ENCODE measurements at places on chromosomes 11 and 22. TPM values are rescaled to one million over a fixed set of nuclear protein-coding genes. Genes with fewer than 3 reads are reported as not detected.

NELL1 gene
- total RNA-seq, result not detected

DNA sequence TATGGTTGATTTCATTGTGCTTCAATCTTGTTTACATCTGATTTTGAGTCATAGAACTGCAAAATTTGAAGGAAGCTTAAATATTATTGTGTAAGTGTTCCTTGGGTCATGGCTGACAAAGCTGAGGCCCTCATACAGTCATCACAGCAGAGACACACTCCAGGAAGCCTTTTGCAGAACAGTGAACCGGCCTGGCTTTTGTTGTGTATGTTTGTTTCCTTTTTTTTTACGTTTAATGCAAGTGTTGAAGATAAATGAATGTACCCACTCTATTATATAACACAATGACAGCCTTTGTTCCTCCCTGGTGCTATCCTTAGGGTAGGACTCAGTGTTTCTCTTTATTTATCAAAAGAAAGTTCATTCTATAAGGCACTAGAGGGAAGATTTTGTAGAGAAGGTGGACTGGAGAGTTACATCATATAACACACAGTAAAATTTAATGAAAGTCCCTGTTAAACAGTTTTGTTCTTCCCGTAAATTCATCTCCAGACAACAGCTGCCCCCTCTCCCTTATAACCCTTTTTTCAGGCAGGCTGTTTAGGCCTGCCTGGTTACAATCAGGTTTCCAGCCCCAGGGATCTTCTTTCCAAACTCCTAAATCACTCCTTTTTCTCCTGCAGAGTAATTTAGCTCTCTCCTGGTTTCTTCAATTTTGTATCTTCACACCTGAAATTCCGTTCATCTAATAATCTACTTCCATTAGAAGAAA is 34.3 kb upstream of the CSTF3 start:
- no peak for DNase-seq

C22orf31 gene
- total RNA-seq, result not detected

- no peak for DNase-seq
These were observed 32.2 kb upstream of the EHF start for GRCh38 chr11:34588701-34589100.

SORL1 gene
- 1.5 TPM for total RNA-seq

GRCh38 chr11:34218067-34218466 is 112.6 kb downstream of the NAT10 start:
- DNase-seq, result no peak

- no peak for DNase-seq
These were observed 9.3 kb upstream of the MSANTD4 start for GRCh38 chr11:106031202-106031810.

DNA sequence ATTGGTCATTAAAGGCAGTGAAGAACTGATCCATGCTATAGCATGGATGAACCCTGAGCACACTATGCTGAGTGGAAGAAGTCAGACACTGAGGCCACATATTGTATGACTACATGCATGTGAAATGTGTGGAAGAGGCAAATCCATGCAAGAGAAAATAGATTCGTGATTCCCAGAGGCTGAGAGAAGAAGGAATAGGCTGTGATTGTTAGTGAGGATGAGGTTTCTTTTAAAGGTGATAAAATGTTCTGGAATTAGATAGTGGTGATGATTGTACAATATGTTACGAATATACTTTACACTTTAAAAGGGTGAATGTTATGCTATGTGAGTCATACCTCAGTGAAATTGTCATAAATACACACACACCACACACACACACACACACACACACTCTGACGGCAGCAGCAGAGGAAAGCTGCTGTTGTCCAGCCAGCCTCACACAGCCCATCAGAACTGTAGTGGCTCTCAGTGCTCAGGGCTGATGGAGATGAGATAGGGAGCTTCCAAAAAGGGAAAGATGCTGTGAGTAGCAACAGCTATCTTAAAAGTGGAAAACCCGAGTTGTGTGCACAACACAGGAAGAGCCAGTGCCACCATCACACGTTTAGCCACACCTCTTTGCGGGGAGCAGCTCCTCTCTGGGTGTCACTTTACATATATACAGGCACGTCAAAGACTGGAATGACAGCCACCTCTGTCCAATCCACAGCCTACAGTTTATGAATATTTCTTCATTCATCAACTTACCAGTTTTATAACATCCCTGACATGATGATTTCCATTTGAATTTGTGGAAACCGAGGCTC is 153.0 kb downstream of the SPATA19 start:
- peak; percentile 25 for DNase-seq

CATSPER1 gene
- total RNA-seq, result 1.3 TPM

- DNase-seq, result peak; percentile 58
These were observed 67.8 kb downstream of the CTTN start for GRCh38 chr11:70466154-70466553.

DNA sequence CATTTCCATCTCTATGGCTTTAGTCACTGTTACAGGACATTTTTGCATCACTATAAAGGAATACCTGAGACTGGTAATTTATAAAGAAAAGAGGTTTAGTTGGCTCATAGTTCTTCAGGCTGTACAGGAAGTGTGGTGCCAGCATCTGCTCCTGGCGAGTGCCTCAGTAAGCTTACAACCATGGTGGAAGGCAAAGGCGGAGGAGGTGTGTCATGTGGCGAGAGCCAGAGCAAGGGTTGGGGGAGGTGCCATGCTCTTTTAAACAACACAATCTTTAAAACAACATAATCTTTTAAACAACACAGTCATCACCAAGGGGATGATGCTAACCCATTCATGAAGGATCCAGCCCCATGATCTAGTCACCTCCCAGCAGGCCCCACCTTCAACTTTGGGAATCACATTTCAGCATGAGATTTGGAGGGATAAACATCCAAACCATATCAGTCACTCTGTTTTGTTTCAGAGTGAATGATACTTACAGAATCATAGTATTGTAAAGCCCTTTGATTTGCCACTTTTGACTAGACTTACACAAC is 103.3 kb downstream of the PDE3B start:
- no peak for DNase-seq

KCNQ1OT1 gene
- 0.77 TPM for total RNA-seq

RAG2 gene
- not detected for total RNA-seq

GRCh38 chr11:66443602-66444001 is 5.0 kb upstream of the MRPL11 start:
- peak; percentile 83 for DNase-seq

DNA sequence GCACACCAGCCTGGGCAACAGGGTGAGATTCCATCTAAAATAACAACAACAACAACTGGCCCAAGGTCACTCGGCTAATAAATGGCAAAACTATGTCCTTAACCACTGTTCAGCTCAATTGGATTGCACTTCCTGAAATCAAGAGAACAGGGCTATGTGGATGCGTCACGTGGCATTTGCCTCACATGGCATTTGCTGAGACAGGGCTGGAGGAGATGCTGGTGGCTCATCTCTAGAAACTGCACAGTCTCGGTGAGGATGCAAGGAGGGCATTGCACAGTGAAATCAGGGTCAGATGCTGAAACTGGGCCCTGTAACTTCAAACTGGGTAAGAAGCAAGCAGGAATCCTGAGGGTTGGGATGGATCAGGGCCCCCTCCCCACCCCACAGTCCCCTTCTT is 171.9 kb downstream of the BUD13 start:
- peak; percentile 33 for DNase-seq

DNA sequence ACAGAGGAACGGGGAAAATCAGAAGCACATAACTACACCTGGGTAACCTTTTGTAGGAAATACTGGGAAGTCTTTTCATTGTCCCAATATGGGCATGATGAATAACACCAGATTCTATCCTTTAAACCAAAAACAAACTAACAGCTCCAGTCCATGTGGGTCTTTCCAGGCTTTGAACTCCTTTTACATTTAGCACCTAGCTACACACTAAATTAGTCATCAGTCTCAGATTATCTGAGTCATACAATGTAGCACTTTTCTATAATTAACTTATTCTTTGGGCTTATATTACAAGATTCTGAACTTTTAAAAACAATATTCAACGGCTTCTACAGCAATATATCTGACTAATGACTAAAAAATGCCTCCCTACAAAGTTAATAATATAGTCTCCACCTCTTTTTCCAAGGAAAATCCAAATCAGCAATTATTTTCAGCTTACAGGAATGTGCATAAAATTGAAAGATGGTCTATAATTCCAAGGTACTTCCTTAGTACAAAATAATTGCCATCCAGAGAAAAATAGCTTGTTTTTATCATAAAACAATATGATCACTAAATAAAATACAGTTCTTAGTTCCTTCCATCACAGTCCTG is 26.3 kb downstream of the STK33 start:
- DNase-seq, result peak; percentile 35

DNA sequence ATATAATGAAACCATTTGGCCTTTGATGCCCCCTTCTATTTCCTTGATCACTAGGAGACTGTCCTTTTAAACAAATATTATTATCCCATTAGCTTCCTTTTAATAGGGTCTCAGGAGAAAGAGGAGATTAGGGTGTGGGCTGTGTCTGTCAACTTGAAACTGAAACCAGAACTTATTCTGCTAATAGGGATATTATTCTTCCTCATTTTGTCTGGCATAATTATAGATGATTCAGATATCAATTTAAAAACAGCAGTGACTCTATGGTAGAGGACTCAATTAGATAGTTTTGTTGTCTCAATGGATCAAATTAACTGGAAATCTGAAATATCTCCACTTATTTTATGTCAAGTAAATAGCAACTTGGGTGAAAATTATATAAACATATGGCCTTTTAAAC is 584.9 kb upstream of the CCDC90B start:
- DNase-seq, result no peak

GRCh38 chr22:42700355-42700754 is 20.3 kb downstream of the A4GALT start:
- no peak for DNase-seq

DNA sequence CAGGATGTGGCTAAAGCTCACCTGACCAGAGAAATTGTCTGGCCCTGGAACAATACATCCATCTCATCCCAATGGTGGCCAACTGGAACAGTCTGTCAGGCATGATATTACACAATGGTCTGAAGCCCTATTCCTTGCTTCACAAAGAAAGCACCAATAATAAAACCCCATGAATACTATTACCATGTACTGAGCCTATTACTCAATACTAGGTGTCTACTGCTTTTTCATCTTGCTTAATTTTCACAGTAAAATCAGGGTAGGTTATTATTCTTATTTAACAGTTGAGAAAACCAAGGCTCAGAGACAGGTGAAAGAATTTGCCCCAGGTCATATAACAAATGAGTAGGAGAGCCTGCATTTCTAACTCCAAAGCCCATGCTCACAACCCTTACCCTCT is 68.9 kb upstream of the CAPRIN1 start:
- DNase-seq, result no peak

DNA sequence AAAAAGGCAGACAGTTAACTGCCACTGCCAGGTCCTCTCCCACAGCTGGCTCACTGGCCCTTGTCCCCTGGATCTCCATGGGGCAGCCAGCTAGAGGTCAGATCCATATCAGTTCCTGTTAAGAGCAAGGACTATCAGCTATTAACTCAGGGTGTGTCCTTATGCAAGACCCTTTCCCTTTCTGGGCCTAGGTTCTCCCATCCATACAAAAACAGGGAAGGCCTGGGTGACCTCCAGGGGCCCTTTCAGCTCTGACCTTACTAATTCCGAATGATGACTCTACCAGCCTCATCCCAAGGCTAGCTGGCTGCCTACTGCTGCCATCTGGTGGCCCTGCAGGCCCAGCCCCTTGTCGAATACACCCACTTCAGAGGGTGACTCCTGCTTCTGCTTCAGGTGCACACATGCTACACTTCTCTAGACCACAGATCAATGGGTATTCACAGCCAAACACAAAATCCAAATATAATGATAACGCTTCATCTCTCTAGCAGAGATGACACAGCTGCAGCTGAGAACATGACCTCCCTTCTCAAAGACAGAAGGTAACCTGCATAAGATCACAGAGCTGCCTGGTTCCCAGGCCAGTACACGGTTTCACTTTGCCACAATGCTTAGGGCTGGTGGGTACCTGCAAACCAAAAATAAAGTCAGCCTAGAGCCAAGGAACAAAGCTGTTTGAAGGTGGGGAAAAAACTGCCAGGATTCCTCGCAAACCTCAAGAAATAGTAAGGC is 34.1 kb downstream of the SERGEF start:
- peak; percentile 39 for DNase-seq

MS4A1 gene
- total RNA-seq, result not detected

OR51B2 gene
- total RNA-seq, result not detected

POU2F3 gene
- not detected for total RNA-seq

DNA sequence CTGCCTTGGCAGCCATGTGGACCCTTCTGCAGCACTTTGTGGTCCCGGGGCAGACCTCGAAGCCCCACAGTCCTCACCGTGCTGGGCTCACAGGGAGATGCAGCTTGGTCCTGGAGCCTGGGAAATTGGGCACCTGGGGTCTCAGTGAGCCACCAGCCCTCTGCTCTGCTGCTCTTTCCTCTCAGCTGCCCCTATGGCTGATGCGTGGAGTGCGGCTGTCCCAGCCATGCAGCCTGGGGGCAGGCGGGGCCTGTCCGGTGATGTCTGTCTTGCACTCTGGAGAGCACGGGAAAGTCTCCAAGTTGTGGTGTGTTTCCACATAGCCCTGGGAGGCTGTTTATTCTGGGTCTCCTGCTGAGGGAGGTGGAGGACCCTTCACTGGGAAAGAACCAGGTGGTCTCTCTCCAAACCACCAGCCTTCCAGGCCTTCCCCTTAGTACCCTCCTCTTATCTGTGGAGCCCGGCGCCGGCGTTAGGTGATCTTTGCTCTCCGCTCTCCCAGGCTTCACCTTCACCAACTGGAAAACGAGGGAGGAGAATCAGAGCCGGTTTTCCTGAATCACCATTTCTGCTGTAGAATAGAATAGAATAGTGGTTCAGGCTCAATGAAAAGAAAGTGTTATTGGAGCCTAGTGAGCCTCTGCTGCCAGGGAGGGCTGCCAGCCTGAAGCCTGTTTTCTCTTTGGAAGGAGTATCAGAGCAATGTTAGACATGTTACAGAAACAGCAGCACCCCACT is 41.2 kb upstream of the GRAMD4 start:
- DNase-seq, result peak; percentile 30

SLC39A13 gene
- 50.5 TPM for total RNA-seq

DNA sequence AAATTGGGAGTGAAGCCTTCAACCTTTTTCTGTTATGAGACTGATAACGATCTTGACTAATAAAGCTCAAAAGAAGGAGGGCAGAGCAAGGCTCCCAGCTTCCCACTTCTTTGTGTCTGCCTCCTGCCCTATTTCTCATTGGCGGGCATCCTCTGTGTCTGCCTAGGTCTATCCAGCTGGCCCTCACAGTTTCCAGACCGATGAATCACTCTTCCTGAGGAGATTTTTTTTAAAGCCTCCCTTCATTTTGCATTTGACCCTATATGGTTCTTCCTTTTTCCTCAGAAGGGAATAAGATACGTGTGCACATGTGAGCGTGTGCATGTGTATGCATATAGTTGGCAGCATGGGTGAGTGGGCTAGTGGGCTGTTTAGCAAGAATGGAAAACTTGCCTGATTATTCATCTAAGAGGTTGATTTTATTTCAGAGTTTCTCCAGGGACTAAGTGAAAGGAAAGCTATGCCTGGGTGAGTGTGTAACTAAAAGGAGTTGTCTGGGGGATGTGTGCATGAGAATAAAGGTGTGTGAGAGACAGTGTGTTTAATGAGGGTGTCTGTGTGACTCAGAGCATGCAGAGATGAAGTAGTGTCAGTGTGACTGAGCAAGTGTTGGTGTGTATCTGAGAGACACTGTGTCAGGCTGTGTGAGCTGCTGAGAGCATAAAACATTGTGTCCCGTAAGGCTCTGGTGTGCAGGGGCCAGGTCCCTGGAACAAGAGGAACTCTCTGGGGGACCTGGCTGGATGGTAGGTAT is 12.2 kb downstream of the PHLDB1 start:
- DNase-seq, result peak; percentile 95

GRCh38 chr11:24808173-24808572 is 311.3 kb downstream of the LUZP2 start:
- no peak for DNase-seq
